Stimulated activated CD4-positive, alpha-beta T cell treated with anti-CD3 and anti-CD28 coated beads, Interleukin-1b, Interleukin-23, amount 100 ng/mL, for 48 hours (primary cell): ENCODE measurements at places on chromosomes 2 and 18.

DNA sequence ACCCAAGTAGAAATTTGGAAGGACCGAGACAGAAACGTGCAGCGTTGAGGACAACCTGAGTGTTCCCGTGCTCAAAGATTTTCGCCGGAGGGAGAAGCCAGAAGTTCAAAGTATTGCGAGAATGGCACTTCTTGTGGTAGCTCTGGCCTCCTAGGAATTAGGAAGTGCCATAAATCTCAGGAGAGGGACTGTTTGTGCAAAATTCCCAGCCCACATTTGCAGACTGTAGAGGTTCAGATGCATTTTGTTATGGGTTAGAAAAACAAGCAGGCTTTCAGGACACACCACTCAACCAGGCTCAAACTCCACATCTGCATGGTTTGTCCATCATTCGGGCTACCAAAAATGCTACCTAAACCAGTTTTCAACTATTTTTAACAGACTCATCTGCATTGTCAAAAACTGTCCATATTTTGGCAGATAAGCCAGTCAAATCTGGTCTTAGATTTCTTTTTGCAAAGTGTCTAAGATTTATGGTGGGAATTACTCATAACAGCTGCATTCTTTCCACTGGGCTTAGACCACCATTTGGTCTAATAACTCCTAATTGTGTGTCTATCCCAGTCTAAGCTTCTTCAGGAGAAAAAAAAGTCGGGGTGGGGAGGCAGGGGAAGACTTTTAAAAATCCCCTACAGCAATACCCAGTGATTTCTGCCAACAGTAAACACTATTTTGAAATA is 422.9 kb downstream of the ARHGAP15 start:
- no peak for DNase-seq

GRCh38 chr2:11343650-11344341 is 640 bp downstream of the ROCK2 start:
- DNase-seq = peak; percentile 30

DNA sequence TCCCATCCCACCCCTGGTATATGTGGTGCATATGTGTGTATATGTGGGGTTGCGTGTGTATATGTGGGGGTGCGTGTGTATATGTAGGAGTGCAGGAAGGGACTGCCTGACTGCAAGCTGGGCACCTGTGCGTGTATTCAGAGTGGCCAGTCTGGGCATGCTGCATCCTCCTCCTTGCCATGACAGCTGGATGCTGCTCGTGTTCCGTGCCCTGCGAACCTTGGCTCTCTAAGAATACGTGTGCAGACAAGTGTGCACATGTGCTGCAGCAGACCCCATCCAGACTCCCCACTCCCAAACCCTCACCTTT is 222.1 kb downstream of the CELF4 start:
- DNase-seq = no peak

DNA sequence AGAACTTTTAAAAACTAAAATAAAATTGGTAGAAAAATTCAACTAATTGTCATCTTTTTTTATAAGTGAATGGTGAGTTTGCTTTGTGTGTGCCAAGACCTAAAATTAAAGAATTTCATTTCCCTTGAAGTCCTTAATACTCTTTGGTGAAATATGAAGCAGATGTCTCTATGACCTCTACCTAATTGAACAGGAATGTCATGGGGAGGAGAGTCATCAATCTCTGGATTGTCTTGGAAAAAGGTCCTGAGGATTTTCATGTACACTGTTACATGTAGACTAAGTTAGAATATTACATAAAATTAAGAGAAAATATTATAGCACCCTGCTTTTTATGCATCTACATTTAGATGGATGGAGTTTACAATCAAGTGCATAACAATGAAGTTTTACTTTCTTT is 177.9 kb upstream of the LRP1B start:
- DNase-seq = no peak

- DNase-seq = no peak
These were observed 100.7 kb upstream of the FOSL2 start for GRCh38 chr2:28291811-28292440.
